ENCODE measurements at places on chromosomes 1 and 21.

DNA sequence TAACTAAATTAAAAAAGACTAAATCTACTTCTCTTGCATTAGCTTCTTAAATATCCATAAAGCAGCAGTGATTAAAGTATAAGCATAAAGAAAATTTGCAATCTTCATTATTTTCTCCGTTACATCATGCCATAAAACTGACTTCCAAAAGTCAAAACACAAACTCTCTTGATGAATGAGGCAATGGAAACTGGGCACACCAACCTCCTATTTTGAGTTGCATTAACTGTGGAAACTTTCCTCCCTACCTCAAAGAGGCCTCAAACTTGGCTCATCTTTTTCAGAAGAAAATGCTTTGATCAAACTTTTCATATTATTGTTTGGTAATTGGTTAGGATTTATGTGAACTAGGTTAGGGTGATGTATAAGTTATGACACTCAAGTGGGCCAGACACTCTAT, 4.1 kb upstream of the BTG3 start:
- DNase-seq: no peak

GRCh38 chr1:99745061-99745460, 21.4 kb downstream of the FRRS1 start:
- DNase-seq: no peak

DNA sequence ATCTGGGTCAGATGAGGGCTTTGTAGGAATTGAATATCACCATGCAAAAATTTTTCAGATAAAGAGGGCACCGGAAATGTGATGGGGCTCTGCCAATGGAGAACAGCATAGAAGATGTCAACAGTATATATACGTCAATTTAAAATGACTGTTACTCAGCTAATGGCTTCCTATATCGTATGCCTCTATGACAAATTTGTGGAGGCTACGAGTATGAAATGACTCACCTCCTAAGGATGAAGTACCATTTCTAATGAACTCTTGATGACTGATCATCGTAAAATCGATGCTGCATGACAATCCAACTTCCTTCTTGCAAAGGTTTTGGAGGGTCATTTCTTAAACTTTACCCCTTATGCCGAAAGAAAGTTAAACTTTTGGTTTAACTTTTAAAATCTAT, 450.3 kb upstream of the ZP4 start:
- no peak for DNase-seq

DNA sequence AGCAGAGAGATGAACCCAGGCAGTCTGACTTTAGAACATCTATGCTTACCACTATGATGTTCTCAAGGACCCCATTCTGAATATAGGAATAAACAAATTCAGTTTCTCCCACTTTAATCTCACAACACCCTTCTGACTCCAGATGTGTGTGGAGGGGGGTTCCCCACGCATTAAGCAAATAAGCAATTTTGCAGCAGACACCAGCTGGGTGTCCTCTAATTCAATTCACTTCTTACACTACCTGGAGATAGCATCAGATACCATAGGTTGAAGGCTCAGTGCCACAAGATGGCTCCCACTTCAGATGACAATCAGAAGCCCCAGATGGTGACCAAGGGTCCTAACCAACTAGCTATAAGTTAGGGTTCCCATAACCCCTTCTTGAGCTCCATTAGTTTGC, 30.3 kb upstream of the CEP350 start:
- no peak for DNase-seq

GRCh38 chr1:48105165-48105564, 108.0 kb upstream of the TRABD2B start:
- DNase-seq: no peak

- peak; percentile 27 for DNase-seq
Observed at GRCh38 chr1:176691251-176692228, 228.6 kb downstream of the PAPPA2 start.

- peak; percentile 84 for DNase-seq
Observed at GRCh38 chr1:231720652-231721325, 94.2 kb downstream of the DISC1 start.

- DNase-seq: no peak
Observed at GRCh38 chr1:234778221-234779159, 168.5 kb upstream of the IRF2BP2 start.

- DNase-seq: no peak
Observed at GRCh38 chr1:11980676-11980972, 380 bp downstream of the MFN2 start.

- no peak for DNase-seq
Observed at GRCh38 chr1:156666862-156667609, 10.2 kb downstream of the NES start.

GRCh38 chr1:108200687-108201051, 526 bp upstream of the SLC25A24 start:
- DNase-seq: no peak

GRCh38 chr1:207218512-207219362, 102.7 kb upstream of the CD55 start:
- no peak for DNase-seq

GRCh38 chr1:202129453-202130296, 7.0 kb downstream of the GPR37L1 start:
- DNase-seq: no peak

GRCh38 chr1:86866665-86867064, 47.3 kb downstream of the SELENOF start:
- no peak for DNase-seq

DNA sequence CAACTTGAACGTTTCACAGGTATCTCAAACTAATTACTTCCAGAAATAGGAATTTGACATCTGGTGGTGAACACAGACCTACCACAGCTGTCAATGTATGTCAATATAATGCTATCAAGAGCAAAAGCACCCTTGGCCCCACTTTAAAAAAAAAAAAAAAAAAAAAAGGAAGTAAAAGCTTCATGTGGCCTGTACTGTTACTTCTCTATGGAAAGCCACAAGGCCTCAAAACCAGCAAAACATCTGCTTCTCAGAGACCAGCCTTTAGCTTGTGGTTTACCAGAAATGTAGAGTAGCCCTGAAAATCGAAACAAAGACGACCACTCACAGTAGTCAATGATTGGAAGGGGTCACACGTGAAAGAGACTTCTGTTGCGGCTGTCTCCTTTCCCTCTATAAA, 109.6 kb downstream of the SLC45A1 start:
- DNase-seq: no peak

DNA sequence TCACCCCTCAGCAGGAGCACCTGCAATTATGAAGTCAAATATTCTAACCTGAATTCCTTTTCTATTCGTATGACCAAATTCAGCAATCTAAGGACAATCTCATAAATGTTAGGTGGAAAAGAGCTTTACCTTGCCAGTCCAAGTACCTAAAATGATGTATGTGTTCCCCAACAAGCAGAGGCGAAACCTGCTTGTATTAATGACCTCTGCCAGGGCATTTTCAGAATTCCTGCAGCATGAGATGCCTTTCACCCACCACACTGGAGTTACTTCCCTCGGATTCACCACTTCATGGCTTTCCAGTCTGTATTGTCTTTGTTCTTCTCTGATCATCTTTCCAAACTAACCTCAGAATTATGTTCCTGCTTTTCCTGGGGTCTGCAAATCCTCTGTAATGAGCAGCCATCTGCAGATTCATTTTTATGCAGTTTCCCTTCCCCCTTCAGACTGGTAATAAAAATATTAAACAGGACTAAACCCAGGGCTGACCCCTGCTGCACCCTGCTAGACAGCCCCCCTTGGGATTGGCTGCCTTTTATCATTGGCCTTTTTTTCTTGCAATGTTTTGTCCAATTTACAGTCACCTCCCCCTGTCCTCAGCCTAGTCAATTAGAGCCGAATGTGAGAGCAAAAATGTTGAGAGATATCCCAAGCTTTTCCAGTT, 26.6 kb upstream of the CASQ2 start:
- DNase-seq: no peak

- no peak for DNase-seq
Observed at GRCh38 chr1:228340686-228341449, 65.8 kb downstream of the TRIM11 start.

DNA sequence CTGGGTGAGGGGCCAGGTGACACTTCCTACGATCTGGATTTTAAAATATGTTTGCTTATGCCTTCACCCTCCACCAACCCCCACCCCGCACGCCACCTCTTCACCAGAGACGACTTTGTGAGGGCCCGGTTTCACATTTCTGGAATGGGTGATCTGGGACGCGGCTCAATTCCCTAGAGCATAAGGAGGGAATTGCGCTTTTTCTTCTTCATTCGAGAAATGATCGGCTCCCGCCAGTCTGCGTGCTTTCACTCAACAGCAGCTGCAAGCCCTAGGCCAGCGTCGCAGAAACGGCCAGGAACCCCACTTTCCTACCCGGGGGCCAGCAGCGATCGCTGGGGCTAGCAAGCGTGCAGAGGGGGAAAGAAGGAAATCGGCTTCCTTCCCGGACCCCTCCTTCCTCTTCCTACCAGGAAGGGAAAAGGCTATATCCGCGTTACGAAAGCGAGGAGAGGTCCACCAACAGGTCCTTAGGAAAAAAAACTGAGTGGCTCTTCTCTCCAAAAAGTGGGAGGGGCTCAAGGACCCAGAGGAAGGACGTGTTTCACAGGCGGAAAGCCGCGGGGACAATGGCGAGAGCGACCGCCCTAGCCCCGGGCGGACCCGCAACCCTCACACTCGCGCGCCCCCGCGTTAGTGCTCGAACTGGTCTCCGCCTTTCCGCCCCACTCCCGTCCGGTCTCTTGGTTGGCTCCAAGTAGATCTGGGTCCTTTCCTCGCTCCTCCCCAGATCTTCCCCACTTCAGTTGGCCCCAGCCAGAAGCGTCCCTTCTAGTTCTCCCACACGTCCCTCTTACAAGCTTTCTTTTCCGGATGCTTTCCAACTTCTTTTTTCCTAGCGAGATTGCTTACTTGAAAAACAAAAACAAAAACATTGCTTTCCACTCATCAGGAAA, 1.1 kb upstream of the ADAMTS1 start:
- no peak for DNase-seq

DNA sequence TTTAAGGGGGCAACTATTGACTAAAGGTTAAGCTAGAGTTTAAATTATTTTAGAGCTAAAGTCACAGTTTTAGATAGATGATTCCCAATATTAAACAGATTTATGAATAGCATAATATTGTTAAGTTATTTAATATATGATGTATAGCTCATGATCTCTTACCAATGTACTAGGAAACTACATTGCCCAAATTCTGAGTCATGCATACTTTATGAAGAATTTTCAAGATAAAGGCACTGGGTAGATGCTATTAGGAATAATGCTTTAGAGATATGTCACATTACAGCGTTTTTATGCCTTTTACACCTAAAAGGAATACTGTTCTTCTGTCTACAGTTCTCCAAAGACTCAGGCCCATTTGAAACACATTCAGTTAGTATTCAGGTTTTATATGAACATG, 215.1 kb downstream of the NCAM2 start:
- DNase-seq: no peak

GRCh38 chr1:30683699-30684098, 39.7 kb downstream of the MATN1 start:
- no peak for DNase-seq

- DNase-seq: no peak
Observed at GRCh38 chr1:55951291-55951690, 628.1 kb downstream of the PLPP3 start.

GRCh38 chr1:212754680-212755079, 36.9 kb downstream of the NSL1 start:
- no peak for DNase-seq

- DNase-seq: no peak
Observed at GRCh38 chr1:182875889-182876288, 36.7 kb downstream of the DHX9 start.

GRCh38 chr1:34908369-34908768, 21.1 kb downstream of the DLGAP3 start:
- no peak for DNase-seq

DNA sequence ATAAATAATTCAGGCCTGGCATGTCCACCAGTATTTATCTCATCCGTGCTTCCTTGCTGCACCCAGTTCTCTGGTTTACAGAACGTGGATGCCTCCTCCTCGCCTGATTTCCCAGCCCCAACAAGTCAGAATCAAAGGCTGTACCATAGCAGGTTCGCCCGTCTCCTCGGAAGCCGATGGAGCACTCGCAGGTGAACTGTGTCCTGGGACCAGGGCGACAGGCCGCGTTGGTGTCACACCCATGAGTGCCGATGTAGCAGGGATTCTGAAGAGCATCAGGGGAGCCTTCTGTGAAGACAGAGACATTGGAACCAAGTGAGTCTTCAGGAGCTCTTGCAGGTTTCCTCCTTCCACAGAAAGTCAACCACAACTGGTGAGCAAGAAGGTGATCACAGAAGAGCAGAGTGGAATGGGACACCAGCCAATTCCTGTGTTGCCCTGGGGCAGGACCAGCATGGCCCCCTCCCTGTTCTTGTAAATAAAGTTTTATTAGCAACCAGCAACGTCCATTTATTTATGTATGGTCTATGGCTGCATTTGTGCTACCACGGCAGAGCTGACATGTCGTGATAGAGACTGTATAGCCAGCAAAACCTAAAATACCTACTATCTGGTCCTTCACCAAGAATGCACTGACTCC, 40.8 kb downstream of the NID1 start:
- DNase-seq: no peak

GRCh38 chr1:61419657-61420056, 305.3 kb downstream of the TM2D1 start:
- no peak for DNase-seq

- DNase-seq: no peak
Observed at GRCh38 chr1:1538334-1538733, 2.1 kb downstream of the TMEM240 start.

DNA sequence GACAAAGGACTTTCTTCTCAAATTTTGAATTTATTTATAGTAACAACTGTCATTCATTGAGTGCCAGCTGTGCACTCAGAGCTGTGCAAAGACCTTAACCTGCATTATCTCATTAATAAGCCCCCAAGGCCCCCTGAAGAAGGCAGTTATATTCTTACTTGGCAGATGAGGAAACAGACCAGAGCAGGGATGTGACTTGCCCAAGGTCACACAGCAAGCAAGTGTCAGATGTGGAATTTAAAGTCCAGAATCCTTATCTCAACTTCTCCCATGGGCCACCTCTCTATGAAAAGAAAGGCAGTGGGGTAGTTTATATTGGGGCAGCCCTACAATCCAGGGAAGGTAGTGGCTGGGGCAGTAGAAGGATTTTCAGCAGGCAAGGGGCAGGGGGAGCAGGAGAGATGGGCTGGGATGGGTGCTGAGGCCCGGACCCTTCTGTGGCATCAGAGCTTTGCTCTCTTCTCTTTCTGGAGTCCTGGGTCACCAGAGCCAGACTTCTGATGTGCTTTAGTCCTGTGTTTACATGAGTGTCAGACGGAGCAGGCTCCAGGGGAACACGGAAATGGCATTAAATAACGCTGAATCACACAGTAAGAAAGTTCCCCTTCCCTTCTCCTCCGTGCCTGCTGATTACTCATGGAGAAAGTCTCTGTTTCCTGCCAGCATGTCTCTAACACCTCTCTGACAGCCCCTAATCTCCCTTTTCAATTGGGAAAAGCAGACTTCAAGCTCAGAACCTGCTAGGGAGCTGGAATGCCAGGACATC, 39.5 kb downstream of the EPHB2 start:
- DNase-seq: no peak

- DNase-seq: no peak
Observed at GRCh38 chr21:14955936-14956520, 108.8 kb downstream of the NRIP1 start.

GRCh38 chr1:94660994-94661393, 119.4 kb upstream of the F3 start:
- no peak for DNase-seq

- no peak for DNase-seq
Observed at GRCh38 chr1:45573231-45573804, 10.5 kb upstream of the NASP start.

GRCh38 chr1:167826127-167826526, 87.8 kb downstream of the ADCY10 start:
- DNase-seq: no peak
